ENCODE measurements at places on chromosomes 6 and 20.

DNA sequence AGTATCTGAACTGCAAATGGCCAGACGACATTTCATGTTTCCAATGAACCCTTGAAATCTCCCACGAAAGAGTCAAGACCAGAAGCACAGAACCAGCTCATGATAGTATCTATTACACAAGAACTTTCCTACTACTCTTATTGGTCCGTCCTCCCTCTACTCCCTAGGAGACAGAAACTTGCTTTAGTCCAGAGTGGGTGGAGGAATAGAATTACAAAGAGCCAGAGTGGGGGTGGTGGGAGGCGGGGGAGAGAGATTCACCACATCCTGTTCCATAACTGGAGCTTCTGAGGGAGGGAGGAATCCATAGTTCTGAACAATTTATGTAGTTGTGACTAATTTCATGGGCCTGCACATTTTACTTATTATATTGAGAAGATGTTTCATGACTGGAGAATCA is 18.5 kb upstream of the WFDC10A start:
- no peak for DNase-seq

- DNase-seq = no peak
These were observed 86.3 kb downstream of the CHMP4B start for GRCh38 chr20:33897313-33897912.

- no peak for DNase-seq
These were observed 62.2 kb upstream of the PLN start for GRCh38 chr6:118485601-118486550.

- DNase-seq = no peak
These were observed 47.2 kb downstream of the DHX35 start for GRCh38 chr20:39009348-39009747.

DNA sequence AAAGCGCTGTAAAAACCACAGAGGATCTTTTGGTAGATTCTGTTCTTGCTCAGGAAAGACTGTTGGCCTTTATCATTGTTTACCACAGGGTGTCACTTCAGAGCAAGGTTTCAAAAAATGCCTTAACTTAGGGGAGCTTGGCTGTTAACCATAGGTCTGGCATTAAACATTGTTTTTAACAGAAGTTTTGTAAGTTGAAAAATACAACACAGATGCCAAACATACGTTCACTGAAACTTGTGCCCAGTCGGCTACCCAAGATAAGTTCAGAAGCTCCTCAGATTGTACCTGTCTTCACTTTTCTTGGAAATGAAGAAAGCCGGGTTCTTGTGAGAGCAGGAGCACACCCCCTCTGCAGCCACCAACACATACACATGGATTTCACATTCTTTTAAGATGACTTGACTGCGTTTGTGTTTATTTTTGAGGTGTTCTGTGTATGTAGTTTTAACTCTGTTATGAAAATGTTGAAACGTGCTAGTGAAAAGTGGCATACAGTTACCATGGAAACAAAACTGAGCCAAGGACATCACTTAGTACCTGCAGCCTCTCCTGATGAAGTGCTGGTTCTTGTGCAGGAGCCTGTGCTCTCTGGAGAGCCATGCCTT is 64.9 kb downstream of the SYCP2L start:
- DNase-seq = no peak

DNA sequence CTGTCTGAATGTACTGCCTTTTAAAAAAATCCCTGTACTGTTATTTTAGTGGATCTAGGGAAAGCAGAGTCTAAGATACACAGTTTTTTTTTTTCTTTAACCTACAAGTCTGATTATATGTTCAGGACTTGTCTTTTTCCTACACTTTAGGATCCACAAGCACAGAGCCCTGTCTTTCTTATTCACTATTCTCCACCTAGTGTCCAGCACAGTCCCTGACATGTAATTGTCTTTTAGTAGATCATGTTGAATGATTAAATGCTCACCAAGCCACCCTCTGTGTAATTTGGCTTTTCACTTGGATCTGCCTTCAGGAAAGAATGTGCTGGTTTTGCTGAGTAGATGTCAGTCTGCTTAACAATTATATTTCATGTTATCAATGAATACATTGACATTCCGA is 35.8 kb upstream of the YWHAB start:
- no peak for DNase-seq

DNA sequence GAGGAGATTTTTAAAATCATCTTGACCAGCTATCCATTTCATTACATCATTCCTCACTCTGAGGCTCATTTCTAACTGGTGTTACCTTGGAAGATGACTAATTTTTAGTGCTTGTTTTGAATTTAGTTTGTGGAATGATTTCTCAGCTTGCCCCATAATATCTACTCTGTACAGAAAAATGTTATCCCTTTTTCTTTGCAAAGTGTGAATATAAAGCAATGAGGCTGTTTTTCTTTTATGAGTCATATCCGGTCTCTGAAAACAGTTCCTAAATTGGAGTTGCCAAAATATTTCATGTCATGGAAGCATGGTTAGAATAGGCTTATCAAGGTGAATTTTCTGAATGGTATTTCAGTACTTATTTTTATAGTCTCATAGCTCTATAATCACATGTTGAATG is 43.8 kb downstream of the FUT9 start:
- no peak for DNase-seq

DNA sequence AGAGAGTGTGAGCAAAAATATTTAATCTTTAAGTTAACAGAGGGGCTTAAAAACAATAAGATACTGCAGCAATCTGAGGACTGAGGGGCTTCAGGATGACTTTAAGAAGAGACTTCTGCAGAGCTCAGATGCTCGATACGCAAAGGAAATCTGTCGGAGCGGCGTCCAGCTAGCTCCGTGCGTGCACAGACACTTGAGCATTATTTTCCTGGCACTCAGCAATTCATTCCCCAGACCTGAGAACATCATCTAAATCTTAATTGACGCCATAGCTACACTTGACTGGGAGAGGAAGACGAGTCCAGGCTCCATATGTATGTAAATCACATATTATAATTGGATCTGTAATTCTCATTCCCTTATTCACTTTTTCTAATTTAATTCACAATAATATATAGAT is 228.2 kb downstream of the SOD2 start:
- DNase-seq = no peak

DNA sequence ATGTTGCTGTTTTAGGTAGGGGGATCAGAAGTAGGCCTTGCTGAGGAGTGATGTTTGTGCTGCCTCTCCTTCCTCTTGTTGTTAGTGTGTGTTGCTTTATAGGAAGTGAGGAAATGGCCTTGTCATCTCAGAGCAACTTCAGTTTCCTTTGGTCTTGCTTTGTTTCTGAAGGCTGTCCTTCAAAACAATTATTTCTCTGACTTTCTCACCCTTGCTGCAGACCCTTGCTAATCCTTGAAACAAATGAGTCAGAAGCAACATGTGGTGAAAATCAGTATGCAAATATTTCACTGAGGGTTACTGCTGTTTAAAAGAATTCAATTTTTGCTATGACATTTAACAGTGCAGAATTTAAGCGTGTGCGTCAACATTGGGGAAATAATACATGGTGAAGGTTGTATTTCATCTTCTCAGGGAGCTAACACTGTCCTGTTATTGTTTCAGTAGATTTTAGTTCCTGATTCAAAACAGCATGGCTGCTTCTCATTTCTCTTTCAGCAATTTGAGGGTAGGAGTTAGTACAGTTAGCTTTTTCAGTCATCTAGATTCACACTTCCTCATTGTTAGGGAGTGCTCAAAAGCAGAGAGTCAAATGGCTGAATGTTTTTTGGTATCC is 13.8 kb downstream of the RNF144B start:
- no peak for DNase-seq

DNA sequence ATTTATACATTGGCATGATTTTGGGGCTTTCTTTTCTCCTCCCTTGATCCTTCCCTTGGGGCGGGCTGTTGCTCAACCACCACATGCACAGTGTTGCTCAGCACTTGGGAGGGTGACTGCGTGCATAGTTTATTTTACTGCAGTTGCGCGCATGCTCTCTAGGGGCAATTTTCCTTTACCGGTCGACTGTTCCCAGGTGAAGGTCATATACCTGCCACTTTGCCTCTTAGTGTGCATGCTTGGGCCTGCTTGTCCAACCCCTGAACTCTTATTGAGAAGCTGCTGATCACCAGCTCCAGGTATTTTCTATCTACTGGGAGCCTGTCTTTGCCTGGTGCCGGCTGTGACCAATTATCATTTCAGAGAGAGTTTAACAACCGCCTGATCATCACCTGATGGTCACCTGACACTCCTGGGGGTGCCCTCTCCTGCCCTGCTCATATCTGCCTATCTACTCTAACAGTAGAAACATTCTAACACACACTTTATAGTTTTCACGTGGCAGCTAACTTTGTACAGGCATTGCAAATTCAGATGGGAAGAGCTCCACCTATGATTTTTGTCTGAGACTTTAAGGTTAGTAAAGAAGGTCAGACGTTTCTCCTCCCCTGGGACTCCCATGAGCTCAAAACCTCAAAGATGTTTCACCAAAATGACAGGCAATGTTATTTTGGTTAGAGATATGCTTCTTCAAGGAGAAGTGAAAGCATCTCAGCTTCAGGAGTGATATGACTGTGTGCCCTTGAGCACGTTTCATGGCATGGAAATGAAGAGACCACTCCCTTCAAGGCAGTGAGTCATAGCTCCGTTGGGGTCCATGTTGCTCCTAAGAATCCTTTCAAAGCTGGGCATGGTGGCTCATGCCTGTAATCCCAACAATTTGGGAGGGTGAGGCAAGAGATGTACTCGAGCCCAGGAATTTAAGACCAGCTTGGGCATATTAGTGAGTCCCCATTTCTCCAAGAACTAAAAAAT is 227.5 kb upstream of the MYLIP start:
- DNase-seq = peak; percentile 77

GRCh38 chr6:132443206-132443605 is 41.9 kb upstream of the MOXD1 start:
- no peak for DNase-seq

- DNase-seq = no peak
These were observed 49.8 kb downstream of the ZDHHC14 start for GRCh38 chr6:157430834-157431233.

DNA sequence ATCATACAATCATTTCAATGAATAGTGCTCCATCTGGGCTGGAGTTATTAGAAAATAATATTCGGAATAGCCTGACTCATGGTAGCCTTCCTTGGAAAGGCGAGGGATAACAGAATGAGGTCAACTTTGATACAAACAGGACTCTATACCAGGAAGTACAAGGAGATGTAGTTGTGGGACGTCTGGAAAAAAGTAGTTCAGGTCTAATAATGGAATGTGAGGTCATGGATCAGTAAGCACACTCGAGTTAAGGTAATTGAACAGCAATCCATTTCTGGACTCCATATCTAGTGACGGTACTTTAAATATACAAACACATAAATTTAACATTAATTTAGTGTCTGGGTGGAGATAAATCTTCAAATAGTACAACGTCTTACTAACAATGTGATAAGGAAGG is 1204.0 kb upstream of the ADGRB3 start:
- DNase-seq = no peak

GRCh38 chr20:56202493-56203077 is 45.9 kb upstream of the MC3R start:
- no peak for DNase-seq

DNA sequence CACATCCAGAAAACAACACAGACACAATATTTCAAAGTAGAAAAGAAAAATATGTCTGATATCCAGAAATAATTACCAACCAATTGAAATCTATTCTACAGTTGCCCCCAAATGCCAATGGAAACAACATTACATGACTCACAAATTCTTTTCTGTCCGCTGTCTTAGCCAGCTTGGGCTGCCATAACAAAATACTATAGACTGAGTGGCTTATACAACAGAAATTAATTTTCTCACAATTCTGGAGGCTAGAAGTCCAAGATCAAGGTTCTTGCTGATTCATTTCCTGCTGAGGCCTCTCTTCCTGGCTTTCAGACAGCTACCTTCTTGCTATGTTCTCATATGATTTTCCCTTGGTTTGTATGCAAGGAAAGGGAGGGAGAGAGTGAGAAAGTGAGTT is 698.1 kb downstream of the DHX35 start:
- no peak for DNase-seq

DNA sequence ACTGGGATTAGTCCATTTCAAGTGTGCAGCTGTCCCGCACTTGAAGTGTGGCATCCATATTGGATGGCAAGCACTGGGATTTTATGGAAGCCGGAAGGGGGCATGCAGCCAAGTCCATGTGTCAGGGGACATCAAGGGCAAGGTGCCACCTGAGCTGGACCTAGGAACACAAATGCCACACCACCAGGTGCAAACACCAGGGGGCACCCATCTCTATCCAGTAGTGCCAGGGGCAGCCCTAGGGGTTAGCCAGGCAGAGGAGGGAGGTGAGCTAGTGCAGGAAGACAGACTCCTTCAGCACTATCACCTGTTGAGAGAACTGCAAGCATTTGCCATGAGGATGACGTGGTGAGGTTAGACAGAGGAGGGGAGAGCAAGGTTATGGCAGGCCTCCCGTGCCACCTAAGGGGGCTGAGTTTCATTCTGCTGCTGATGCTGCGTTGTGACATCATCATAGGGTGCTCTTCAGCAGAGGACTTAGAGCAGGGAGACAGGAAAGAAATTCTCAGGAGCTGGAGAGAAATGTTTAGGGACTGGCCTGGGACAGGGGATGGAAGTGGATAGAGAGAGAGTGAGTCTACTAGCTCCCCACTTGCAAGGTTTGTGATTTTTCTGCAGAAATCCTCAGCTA is 192.6 kb upstream of the SLC24A3 start:
- DNase-seq = no peak

DNA sequence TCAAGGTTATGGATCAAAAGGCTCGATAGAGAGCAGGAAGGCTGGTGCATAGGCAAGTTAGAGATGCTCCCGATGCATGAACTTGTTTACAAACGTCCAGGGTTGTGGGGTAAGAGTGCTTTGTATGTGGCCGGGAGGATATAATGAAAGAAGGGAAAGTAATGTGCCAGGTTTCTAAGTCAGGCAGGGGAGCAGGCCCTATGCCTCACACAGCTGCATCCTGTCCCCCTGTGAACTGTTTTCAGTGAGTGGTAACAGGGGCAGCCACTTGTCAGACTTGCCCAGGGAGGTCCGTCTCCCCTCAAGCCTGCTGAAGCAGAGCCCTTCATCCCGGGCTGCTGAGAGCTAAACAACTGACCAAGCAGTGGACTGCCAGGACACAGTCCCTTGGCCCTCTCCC is 19.4 kb downstream of the KCNK5 start:
- no peak for DNase-seq

- no peak for DNase-seq
These were observed 5.9 kb downstream of the TMEM239 start for GRCh38 chr20:2822073-2822472.

DNA sequence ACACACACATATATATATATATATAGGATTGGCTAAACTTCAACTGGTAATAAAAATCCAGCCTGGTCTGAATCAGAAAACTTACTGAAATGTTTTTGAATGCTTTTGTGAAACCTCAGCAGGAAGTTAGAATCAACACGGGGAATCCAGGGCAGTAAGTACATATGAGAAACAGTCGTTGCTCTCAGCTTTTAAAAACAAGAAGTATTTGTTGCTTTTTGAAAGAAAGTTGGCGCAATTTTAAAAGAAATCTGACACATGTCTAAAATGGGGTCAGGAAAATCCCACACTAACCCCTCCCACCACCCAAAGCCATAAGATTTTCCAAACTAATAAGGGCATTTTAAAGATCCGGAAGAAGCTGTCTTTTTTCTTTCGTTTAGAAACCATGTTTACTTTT is 11.5 kb upstream of the CCDC170 start:
- DNase-seq = no peak

DNA sequence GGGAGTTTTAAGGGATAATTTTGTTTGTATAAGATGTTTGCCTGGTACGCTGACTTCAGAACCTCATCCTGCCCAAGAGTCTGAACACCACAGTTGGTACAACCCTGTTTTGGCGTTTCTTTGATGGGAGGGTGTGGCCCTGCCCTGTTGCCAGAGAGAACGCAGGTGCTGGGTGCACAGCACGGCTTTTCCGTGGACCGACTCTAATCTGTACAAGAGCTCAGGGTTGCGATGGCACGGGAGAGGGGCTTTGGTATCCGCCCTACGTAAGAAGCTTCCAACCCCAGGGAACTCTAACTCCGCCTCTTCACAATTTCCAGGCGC is 1.3 kb downstream of the CYP24A1 start:
- DNase-seq = no peak

Measured in CD4-positive, CD25-positive, alpha-beta regulatory T cell (primary cell).